ENCODE measurements at places on chromosomes 5 and 9.
A peak's percentile ranks its signal among the peaks of the same experiment; 100 is the strongest.

DNA sequence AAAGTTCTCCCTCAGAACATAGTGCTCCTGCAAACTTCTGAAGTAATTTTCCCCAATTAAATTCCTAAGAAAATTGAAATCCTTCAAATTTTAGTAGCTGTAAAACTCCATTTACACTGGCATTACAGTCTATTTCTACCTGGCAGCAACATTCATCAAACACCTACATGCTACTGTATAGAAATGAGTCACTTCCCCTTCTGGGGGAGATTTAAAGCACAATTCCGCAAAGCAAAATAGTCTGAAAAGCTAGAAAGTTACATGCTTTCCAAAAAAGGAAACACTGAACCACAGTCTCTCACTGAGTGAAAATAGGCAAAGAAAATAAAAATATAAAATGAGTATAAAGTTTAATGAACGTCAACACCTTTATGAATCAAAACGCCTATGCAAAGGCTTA lies 43.3 kb downstream of the MCTP1 start:
- DNase-seq, result peak; percentile 35

DNA sequence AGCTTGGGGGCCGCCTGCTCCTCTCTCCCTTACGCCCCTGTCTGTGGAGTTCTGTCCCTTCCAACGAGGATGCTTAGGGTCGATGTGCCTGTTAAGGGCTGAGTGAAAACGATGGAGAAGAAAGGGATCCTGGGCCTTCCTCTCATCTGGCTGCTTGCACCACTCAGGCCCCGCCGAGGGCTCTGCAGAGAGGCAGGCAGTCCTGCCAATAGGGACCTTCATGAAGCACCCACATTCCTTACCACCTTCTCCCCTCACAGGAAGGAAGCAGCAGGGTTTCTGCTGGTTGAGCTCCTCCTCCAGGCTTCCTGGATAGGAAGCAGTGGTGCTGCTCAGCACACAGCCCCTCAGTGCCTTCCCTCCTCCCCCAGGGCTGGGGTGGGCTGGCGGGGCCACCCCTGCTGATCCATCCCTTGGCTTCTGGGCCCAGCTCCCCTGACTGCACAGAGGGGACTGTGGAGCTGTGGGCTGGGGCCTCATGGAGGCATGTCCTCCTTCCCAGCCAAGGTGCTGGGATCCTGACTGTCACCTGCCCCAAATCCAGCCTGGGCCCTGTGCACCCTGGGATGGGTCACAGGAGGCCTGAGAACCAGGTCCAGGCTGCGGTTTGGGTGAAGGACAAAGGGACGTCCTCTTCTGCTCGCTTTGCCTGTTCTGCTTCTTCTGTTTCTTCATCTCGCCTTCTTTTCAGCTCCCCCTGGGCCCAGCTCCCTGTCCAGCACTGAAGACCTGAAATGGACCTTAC lies 50.5 kb downstream of the AHRR start:
- peak; percentile 61 for DNase-seq

GRCh38 chr5:28917631-28918030 lies 1879.2 kb upstream of the CDH9 start:
- no peak for DNase-seq

DNA sequence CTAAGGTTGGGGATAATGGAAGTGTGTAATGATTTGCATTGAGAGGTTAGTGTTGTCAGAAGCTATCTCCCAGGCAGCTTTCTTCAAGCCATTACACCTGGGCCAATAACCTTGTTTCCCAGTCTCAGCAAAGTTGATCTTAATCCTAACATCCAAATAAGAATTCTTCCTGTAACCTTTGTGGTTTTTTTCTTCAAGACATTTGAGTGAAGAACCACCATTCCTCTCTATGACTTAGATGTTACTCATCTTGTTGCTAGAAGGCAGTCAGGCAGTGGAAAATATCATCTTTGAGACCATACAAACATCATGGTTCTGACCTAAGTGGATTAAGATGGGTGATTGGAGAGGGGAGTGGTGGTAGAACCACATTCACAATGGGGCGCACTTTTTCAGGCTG lies 103.5 kb downstream of the NDUFAF2 start:
- DNase-seq, result no peak

DNA sequence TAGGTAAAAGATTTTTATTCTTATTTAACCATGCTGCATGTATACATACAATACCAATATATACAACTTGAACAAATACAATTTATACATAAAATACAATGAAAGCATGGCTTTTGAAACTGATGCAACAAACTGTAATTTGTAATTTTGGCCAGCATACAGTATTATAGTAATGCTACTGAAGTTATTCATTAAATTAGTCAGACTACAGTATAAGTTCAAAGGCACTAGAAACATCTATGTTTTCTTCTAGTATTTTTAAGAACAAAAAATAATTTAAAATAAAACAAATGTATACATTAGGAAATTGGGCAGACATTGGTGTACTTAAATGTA lies 18.8 kb downstream of the IL4 start:
- no peak for DNase-seq
